Mammary epithelial cell (primary cell): ENCODE measurements at places on chromosomes 7 and 10. TPM values are rescaled to one million over a fixed set of nuclear protein-coding genes. Genes with fewer than 3 reads are reported as not detected.

Gene OR2A14
- total RNA-seq: not detected

Gene CAMK1D
- 0.50 TPM for total RNA-seq

Gene HPSE2
- total RNA-seq: not detected in 2 replicates

Gene GPR15LG
- 0.33 TPM for total RNA-seq

Gene ZNF727
- total RNA-seq: 0.50 TPM

Gene LRIT1
- not detected in 2 replicates for total RNA-seq

Gene PLEKHA1
- total RNA-seq: 52.4 and 67.3 TPM in 2 replicates

Gene ACSL5
- not detected in 2 replicates for total RNA-seq

Gene BBIP1
- total RNA-seq: 25.0 and 35.2 TPM in 2 replicates

Gene NSMCE4A
- 14.5 TPM for total RNA-seq

Gene CCDC146
- 2.3 and 3.1 TPM in 2 replicates for total RNA-seq

Gene GRID1
- total RNA-seq: not detected in 2 replicates

DNA sequence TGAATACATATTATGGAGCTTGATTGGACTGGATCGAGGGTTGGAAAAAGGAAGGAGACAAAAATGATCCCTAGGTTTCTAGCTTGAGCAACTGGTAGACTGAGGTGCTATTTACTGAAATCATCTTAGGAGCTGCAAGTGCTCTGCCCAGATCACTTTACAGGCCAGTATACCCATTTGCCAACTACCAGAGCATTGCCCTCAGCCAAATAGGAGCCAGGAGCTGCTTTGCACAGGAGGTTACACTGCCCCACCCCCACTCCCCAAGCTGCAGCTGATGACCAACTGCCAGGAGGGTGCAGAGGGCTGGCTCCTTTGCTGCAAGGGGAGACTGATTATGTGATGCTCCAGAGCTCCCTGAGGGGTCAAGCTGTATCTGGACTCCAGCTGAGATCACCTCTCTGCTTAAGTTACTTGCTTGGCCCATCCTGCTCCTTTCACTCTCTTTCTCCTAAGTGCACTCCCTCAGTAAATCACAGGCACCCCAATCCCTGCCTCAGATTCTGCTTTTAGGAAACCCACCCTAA lies 275.4 kb downstream of the ZEB1 start:
- DNase-seq: no peak

GRCh38 chr7:11232462-11232861 lies 258.8 kb downstream of the PHF14 start:
- no peak for DNase-seq

DNA sequence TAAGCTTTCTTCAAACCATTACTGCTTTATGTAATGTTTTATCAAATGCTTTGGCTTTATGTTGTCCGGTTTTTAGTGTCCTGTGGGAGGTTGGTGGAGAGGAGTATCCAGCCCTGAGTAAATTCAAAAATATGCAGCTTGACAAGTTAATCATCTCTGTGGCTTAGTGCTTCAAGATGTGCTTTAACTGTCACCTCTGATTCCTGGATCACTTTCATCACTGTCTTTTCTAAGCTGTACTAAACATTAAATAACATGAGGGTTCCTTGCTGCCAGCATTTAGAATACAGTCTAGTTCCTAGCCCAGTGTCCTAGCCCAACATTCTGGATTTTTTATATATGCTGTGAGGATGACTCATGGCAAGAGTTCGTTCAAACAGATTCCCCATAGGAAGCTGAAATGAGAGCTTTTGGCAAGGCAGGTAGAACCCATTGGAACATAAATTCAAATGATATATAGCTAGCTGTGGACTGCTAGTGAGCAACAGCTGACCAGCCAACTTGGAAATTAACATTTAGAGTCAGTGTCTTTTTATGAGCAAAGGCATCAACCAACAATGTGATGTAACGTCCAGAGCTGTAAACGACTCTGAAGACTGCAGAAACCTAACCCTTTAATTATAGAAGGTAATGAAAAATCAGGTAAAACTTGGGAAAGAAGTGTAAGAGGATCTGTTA lies 80.6 kb upstream of the OIT3 start:
- DNase-seq: peak; percentile 78

DNA sequence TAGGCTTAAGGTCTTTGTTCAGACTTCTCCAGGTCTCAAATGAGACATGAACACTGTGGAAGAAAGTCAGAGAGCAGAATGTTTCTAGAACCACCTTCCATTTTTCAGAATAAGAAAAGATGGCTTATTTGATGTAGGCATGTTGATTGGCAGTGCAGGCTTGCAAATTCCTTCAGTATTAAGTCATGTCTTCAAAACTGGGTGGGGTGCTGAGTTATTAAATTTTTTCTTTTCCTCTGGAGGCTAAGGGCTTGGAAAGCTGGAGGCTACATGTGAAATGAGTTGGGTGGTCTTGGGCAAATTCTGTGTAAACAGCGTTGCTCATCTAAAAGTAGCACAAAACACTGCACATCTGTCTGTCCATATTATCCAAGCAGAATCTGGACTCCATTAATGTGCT lies 62.8 kb downstream of the PRTFDC1 start:
- no peak for DNase-seq

DNA sequence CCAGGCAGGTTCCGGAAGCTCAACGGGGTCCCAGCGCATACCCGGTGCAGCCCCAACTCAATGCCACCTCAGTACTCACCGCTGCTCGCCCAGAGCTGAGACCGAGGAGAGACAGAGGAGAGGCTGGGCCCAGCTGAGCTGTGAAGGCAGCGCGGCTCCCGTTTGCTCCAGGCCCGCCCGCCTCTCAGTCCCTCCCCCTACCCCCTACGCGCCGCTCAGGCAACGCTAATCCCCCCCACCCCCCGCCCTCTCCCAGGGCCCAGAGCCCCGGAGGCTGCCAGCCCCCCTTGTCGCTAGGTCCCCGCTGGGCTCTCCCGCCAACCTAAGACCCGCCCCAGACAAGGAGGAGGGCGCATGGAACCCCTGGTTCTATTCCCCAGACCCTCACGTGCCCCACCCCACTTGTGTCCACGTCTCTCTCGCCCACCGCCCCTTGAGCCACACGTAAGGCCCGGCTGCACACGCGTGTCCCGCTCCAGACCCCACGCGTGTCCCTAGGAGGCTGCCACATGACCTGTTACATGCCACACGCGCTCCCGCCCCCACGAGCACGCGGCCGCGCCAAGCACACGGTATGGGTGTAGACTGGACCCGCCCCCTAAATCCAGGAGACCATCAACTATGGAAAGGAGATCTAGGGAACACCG lies at the start of gene PSD:
PSD (minus strand) TSS at position 164 of the 647 bp plus-strand sequence. CDS start 1,747 bp downstream, outside the sequence.
- DNase-seq: no peak

DNA sequence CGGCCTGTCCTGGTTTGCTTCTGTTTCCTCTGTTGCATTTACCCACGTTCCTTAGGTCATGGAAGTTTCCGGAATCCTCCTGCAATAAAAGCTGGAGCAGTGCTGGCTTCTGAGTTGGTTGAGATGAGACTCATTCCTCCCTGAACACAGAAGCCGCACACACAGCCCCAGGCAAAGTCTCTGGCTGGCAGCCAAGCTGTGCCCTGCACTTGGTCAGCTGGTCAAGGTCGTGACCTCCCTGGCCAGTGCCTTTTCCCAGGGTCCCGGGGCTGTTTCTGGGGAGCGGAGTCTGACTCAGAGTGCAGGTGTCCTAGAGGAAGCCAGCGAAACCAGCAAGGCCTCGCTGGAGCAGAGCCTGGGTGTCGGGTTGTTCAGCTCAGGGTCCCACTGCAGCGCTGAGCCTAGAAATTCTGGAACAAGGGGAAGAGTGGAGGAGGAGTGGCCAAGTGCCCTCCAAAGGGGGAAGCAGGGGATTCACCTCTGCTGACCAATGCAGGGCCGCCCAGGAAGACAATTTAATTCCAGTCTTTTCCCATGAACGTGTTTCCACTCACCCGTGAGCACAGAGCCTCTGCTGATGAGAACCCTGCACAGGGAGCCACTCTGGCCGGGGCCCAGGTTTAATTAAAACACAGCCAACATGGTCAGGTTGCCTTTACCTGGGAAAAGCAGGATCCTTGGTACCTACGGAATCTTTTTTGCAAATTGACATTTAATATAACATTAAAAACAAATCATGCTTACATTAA lies 245.5 kb upstream of the PPP2R2D start:
- DNase-seq: no peak

DNA sequence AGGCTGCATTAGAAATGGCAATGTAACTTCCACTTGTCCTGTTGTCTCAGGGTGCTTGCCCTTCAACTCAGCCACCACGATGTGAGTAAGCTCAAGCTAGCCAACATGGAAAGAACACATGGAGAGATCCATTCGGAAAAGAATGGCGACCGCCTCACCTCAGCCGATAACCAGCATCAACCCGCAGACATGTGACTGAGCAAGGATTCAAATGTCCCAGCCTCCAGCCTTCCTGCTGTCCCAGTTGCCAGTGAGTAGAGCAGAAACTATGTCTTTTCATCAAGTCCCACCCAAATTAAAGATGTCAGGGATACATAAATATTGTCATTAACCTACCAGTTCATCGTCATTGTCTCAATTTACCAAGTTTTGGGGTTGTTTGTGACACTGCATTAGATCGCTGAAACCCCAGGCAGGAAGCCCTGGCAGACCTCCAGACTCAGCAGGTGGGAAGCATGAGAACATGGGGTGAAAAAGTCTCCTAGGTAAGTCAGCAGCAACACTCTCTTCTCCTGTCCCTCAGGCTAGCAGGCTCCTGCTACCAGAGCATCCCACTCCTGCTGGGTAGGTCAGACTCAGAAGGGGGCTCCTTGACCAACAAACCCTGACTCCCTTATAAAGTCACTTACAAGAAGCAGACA lies 67.0 kb downstream of the OSBPL3 start:
- no peak for DNase-seq

DNA sequence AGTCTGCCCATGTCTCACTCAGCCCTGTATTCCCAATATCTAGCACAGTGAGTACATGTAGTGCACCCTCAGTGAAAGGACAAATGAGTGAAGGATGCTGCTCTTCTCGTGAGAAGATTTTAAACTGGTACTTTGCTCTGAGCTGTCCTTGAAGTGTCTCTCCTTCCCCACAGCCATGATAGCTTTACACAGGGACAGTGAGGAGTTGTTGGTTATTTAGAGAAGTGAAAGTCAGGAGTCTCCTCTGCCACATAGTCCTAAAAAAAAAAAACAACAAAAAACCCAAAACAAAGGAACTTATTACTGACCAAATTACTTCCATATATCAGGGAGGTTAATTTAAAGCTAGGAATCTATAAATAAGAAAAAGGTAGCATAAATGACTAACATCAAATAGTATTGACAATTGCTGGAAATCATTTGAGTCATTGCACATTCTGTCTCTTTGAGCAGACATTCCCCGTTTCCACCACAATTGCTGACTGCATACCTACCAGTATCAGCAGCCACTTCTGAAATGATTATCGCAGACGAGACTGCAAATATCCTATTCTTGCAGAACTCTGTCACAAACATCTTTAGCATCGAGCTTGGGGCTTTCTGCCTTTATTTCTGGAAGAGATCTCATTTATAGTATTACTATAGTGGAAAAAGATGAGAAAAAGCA lies 202.1 kb downstream of the PTEN start:
- no peak for DNase-seq

GRCh38 chr10:12566161-12567115 lies 217.1 kb downstream of the CAMK1D start:
- DNase-seq: no peak

DNA sequence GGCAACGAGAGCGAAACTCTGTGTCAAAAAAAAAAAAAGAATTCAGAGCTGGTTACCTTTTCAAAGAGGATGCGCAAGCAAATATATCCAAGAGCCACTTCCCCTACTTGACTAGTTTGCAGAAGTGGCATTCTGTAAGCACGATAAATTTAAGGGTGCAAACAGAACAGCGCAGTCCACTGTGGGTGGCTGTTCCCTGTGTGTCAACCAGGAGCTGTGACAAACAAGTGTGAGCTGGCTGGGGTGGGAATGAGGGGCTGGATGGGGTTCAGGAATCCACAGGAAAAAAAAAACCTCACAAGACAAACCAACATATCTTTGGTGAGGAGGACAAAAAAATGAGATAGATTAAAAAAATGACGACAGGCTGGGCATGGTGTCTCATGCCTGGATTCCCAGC lies 15.9 kb downstream of the GUSB start:
- no peak for DNase-seq

- no peak for DNase-seq
Observed at GRCh38 chr10:75294031-75294437, 58.3 kb upstream of the COMTD1 start.

- DNase-seq: no peak
Observed at GRCh38 chr10:49767752-49768151, 5.6 kb upstream of the OGDHL start.

- DNase-seq: no peak
Observed at GRCh38 chr10:11631291-11631690, 19.8 kb upstream of the USP6NL start.
